ENCODE measurements at places on chromosomes 16 and 17.

DNA sequence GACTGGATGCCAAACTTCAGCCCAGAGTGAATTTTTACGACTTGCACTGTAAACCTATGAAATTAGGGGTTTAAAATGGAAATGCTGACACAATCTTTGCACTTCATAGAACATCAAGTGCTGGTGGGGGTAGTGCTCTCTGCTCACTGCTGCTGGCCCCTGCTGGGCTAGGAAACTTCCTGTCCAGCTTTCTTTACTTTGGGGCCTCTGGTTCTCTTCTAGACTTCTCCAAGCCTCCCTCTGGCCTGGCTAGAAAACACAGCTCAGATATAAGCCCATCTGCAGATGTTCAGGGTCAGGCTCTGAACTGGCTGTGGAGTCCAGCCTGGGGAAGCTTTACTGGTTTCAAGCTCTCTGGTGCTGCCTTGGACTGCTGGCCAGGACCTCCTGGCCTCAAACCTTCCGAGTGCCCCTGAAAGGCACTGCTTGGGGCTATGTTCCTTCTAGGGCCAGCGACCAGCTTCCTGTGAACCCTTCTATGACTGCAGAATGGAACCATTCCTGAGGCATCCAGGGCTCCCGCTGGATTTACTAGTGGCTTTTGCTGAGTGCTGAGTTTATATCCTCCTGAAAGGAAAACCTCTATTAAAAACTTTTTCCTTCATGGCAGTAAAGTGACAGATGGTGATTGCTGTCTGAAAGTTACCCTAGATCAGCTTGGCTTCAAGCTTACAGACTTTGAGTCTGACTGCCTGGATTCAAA is 59.4 kb downstream of the TBX4 start:
- DNase-seq, result no peak

- no peak for DNase-seq
Observed at GRCh38 chr17:38508570-38508950, 80.3 kb downstream of the ARHGAP23 start.

DNA sequence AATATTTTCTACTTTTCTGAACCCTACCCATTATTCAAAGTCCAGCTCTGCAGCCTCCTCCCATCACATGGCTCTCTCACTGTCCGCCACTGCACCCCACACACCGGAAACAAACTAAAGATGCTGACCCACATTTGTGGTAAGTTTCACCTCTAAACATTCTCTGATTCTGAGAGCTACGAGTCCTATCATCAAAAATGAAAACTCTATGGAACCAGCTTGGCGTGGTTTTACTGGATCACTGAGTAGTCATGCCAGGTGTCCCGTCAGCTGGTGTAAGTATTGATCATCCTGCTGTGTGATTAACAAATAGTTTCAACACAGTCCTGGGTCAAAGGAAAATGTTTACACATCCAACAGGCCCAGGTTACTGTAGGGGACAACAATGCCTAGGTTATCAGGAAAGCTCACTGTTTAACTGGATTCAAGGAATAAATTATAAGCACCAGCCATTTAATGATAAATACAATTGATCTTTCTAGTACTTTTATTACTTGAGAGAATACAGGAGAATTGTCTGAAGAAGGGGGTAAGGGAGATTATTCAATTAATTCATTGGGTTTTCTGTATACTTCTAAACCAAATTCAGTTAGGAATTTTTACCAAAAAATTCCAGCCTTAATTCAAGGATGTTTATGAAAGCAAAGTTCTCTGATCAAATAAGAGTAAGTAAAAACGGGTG is 33.9 kb downstream of the CYTH1 start:
- DNase-seq, result no peak

GRCh38 chr16:26717826-26718225 is 348.9 kb upstream of the C16orf82 start:
- DNase-seq, result no peak

- no peak for DNase-seq
Observed at GRCh38 chr17:31522284-31522931, 130.9 kb downstream of the RAB11FIP4 start.
